ENCODE measurements at places on chromosomes 11 and 22. TPM values are rescaled to one million over a fixed set of nuclear protein-coding genes. Genes with fewer than 3 reads are reported as not detected.

DNA sequence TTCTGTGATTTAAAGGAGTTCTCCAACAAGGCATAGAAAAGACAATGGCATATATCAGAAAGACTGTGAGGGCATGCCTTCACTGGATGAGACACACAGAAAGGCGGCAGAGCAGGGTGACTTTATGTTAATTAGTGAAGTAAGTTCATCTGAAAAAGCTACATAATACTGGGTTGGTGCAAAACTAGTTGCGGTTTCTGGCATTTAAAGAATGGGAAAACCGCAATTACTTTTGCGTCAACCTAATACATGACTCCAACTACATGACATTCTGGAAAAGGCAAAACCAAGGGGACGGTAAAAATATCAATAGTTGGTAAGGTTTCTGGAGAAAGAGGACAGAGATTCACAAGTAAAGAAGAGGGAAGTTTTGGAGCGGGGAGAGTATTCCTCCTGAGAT lies 5.1 kb downstream of the RFPL1 start:
- DNase-seq = no peak

DNA sequence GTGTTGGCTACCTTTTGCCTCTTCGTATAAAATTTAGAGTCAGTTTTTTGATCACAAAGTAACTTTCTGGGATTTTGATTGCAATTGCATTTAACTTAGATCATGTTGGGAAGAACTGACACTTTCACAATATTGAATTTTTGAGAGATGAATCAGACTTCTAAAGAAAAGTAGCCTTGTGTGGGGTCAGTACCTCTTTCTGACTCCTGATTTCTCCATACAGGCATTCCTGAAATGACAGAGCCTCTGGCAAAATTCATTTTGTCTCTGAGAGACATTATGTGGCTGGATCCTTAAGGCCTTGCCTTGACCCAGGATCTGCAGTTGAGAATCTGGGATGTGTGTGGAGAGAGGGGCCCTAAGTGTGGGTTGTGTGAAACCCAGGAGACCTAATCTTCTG lies 37.8 kb downstream of the PPFIBP2 start:
- no peak for DNase-seq

MISFA gene
- total RNA-seq = not detected

GRCh38 chr22:37520776-37521191 lies 1.6 kb upstream of the CARD10 start:
- DNase-seq = no peak

DNA sequence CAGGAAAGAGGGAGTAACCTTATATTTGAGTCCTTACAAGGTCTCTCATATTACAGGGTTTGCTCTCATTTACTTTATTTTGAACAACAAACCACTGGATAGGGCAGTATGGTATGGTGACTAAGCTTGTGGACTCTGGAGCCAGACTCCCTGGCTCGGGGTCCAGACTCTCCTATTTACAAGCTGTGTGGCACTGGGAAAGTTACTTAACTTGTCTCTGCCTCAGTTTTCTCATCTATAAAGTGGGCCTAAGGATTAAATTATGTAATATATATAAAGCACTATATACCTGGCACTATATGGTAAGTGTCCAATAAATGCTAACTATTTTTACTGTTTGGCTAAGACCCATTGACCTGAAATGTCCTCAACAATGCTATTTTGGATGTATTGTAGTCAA lies 1.7 kb upstream of the DCHS1 start:
- DNase-seq = no peak
